ENCODE measurements at places on chromosomes 5 and 9.

GRCh38 chr5:131693894-131694293, 58.9 kb upstream of the RAPGEF6 start:
- no peak for DNase-seq

- DNase-seq = no peak
Measured at GRCh38 chr9:68896486-68896885, 117.4 kb downstream of the PRKACG start.

DNA sequence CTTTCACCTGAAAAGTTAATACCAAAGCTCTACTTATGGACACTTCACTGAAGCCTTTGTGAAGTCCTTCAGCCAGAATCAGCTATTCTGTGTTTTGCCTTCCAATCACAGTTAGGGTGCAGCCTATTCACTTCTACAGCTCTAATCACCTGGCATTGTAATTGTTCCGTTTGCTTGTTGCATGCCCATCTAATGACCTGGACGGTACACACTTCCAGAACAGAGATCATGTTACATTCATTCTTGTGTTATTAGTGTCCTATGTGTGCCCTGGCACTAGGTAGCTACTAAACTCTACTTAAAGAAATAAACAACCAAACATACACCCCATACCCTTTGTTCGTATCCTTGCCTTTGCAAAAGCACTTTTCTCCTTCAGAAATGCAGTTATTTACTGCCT, 1162.9 kb upstream of the WWC1 start:
- DNase-seq = no peak

GRCh38 chr9:111258875-111259271, 71.2 kb downstream of the OR2K2 start:
- DNase-seq = no peak

GRCh38 chr9:91164724-91165520, 196.8 kb downstream of the AUH start:
- DNase-seq = peak; percentile 81

DNA sequence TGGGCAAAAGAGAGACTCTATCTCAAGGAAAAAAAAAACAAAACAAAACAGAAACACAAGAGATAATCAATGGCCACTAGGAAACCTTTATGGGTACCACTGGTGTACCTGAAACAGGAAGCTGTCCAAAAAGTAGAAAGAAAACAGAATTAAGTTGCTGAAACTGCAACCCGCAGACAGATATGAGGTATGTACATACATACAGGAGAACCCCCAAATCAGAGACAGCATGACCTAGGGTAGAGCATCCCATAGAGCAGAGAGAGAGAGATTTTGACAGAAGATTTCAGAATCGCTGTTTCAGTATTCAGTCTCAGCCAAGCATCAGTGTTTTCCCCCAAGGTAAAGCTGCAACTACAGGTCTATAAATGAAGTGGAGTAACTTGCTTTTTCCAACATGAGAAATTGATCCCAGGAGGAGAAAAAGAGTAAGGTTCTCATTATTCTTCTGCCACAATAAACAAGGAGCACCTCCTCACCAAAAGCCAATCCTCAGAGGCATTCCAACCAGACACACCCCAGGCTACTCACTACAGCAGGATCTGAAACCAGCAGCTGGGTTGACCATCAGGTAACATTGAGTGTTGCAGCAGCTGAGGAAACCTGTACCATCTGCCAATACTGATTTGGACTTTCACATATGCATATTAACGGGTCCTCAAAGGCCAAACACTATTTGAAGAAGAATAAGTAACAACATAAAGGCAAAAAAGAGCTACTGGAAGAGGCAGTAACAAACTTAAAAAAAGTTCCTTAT, 630.0 kb downstream of the TAF11L14 start:
- DNase-seq = no peak

Data from stimulated activated CD8-positive, alpha-beta memory T cell treated with anti-CD3 and anti-CD28 coated beads, Interleukin-2, amount 100 ng/mL, for 48 hours (primary cell).